ENCODE measurements at places on chromosomes 1 and 21. TPM values are rescaled to one million over a fixed set of nuclear protein-coding genes. Genes with fewer than 3 reads are reported as not detected.

GRCh38 chr1:203034422-203035110 is 8.3 kb downstream of the PPFIA4 start:
- no peak for DNase-seq

GRCh38 chr1:159957824-159958268 is 3.8 kb upstream of the SLAMF9 start:
- no peak for DNase-seq

The SYT14 gene
- total RNA-seq: 14.7 TPM

The FNBP1L gene
- 59.0 TPM for total RNA-seq

GRCh38 chr1:198265073-198265661 is 108.4 kb downstream of the NEK7 start:
- DNase-seq: peak; percentile 19

The FMN2 gene
- total RNA-seq: 35.4 TPM

DNA sequence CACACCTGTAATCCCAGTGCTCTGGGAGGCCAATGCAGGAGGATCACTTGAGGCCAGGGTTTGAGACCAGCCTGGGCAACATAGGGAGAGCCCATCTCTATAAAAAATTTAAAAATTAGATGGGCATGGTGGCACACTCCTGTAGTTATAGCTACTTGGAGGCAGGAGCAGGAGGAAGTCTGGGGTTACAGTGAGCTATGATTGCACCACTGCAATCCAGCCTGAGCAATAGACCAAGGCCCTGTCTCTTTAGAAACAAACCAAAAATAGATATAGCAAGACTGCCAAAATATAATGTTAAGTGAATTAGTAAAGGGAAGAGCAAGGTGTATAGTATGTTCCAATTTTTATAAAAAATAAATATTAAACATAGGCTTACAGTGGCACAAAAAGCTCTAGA is 28.8 kb downstream of the PLEKHO1 start:
- no peak for DNase-seq

DNA sequence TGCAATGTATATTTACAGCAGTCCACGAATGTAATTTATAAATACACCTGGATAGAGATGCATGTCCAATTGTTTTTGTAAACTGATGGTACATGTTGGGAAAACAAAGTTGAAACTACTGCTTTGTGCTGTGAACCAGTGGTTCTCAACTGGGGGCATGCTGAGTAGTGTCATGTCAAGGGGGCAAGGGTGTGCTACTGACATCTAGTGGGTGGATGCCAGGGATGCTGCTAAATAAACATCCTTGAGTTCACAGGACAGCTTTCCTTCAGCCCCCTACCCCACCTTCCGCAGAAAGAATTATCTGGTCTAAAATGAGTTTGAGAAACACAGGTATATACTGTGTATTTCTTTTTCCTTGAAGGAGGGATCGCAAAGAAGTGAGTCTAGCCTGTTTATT is 95.9 kb downstream of the RASAL2 start:
- DNase-seq: peak; percentile 85

GRCh38 chr1:216814576-216815259 is 91.5 kb upstream of the ESRRG start:
- no peak for DNase-seq

The ANGPTL7 gene
- total RNA-seq: not detected

DNA sequence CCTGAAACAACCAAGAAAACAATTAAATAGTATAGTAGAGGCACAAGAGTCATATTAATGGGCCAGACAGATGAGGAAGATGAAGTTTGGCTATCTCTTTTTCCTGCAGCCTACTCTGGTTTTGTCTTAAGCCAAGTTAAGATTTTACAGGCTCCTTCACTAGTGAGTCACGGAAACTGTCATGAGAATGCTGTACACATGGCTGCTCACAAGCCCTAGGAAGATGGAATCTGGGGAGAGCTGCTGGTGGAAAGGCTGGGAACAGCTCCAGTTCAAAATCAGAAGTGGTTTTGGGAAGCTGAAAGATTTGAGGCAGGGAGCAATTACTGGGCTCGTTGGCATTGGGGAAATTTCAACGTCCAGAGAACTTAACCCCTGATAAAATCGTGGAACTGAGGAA is 46.4 kb upstream of the S1PR1 start:
- DNase-seq: no peak

- no peak for DNase-seq
Measured at GRCh38 chr1:41284121-41284520, 42.0 kb upstream of the SCMH1 start.

The C1orf146 gene
- not detected for total RNA-seq

GRCh38 chr1:6745073-6745472 is 40.2 kb upstream of the CAMTA1 start:
- no peak for DNase-seq

- peak; percentile 53 for DNase-seq
Measured at GRCh38 chr1:160257411-160258015, 4.8 kb downstream of the DCAF8 start.

GRCh38 chr1:202438393-202439174 is 90.1 kb downstream of the PPP1R12B start:
- DNase-seq: no peak

- DNase-seq: no peak
Measured at GRCh38 chr1:153483776-153484175, 23.3 kb upstream of the S100A7 start.

The COPA gene
- total RNA-seq: 183 TPM

The AGL gene
- total RNA-seq: 9.3 TPM

DNA sequence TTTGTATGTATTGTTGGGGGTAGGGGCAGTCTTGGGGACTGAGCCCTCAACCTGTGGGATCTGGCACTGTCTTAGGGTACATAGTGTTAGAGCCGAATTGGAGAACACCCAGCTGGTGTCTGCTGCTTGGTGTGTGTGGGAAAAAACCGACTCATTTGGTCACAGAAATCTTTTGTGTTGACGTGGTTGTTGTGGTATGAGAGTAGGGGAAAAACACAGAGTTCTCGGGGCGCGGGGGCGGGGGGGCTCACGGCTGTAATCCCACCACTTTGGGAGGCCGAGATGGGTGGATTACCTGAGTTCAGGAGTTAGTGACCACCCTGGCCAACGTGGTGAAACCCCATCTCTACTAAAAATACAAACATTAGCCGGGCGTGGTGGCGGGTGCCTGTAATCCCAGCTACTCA is 15.3 kb upstream of the SRSF10 start:
- DNase-seq: no peak

DNA sequence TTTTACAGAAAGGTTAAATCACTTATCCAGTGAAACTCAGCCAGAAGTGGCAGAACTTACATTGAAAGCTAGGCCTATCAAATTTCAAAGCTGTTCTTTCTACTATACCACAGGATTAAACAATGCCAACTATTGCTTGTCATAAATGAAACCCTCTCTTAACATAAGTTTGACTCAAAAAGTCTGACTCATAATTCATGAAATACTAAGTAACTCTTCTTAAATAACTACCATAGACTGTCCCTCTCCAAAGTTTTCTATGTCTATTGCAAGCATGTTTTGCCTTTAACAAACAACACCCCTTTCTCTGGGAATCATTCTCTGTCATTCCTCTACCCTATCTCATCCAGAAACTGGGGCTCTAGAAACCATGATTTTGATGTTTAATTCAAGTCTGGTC is 109.5 kb upstream of the UBE2U start:
- no peak for DNase-seq

- no peak for DNase-seq
Measured at GRCh38 chr1:62176597-62177312, 17.9 kb upstream of the L1TD1 start.

DNA sequence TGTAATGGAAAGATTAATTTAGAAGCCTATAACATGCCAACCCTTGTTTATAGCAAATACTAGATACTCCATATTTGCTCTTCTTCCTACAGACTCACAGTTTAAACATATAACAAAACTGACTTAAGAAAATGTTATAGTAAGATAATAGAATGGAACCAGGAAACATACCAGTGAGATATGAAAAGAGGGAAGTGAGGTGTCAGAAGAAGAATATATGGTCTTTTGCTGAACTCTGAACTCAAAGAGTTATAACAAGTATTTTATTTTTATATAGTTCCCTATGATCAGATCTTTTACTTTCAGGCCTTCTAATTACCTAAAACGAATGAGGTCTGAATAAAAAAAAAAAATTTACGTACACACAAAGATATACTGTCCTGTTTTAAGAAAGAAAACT is 20.9 kb downstream of the TMED5 start:
- no peak for DNase-seq

DNA sequence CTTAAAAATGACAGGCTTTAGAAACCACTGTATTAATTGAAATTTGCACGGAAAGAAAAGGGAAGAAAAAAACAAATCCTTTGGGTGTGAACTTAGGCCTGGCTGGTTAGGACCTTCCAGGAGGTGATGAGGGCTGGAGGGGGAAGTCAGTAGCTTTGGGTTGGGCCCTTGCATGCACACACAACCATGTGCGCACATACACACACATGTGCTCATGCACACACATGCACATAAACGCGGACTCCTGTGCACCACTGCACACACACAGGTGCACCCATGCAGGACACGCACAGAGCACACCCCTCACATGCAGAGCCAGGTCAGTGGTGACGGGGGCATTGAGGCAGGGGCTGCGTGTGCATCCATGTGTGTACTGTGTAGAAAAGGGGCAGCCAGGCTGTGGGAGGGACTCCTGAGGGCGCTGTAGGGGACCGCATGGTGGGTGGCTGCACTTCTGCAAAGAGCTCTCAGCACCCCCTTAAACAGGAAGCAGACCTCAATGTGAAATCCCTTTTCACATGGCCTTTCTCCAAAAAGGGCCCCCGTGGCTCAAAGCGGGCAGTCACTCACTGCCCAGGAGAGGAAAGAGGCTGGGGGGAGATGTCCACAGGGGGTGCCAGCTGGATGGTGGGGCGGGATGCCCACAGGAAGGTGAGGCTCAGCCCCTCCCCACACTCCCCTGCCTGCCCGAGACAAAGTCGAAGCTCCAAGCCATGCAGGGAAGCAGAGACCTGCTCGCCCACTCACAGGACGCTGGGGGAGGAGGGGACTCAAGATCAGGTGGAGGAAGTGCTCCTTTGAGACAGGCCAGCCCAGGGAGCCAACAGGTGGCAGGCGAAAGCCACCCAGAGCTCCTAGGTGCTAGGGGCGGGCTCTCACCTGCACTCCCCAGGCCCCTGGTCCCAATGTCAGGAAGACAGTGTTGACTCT is 95.2 kb downstream of the ITPKB start:
- no peak for DNase-seq

DNA sequence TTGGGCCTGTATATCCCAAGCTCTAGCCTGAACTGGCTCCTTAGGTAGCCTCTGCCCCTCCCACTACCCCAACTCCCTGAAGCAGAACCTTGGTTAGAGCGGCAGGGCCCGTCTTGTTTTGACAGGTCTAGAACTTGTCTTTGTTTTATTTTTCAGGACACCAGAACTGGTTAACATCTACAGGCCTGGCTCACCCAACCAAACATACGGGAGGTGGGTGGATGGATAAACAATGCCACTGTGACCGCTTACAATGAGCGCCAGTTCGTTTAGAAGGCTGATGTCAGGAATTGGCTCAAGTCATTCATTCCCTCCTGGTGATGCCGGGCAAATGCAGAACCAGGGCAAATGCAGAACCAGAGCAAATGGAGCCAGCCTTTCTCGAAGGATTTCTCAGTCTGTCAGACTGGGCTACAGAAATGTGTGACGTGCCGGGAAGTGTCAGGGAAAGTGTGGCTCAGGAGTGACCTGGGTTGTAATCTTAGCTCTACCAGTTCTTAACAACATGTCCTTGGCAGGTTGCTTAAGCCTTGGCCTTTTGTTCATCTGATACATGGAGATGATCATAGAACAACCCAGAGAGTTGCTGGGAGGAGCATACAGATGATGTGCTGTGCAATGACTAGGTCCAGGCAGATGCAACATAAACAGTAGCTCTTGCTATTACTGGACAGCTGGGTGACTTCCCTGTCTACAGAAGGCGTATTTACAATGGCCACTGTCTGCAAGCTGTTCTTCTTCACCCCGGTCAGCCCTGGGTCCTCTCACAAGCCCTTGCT is 30.5 kb upstream of the BTG2 start:
- no peak for DNase-seq

DNA sequence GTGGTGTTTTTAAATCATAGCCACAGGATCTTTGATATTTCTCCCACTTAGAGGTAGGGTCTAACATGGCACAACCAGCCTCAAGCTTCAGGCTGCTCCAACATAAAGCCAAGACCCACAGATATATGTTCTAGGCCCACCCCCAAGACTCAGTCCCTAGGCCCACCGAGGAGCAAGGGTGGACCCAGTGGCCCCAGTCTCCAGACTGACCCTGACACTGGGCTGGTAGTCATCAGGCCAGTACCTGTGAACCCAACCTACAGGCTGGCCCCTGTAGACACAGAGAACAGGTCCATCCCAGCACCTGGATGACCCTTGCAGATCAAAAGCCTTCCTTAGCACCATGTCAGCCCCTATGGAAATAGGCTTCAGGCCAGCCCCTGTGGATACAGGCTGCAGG is 60.5 kb downstream of the NEGR1 start:
- DNase-seq: no peak

GRCh38 chr1:153520818-153521476 is 14.8 kb downstream of the S100A6 start:
- no peak for DNase-seq

DNA sequence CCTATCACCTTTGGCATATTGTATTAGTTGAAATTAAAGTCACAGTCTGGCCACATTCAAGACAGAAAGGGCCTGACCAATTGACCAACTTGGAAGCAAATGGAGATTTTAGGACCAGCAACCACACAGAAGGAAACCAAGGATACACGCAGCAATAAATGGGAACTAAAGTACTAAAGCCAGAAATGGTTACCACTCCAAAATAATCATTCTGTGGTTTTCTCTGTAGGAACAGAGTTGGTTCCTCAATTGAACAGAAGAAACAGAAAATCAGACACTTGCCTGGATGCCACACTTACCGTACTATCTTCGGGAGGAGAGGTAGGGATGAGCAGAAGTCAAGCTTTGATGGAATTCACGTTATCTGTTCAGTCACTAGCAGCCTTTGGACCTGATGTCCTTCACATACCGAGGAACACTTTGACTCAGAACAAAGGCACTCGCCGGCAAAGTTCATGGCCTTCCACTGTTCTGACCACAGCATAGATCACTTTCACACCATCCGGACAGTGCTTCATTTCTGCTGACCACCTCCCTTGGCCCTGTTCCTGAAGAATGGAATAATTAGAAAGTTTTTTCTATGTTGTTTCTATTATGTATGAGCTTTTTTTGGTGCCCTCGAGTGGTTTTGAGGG is 96.9 kb downstream of the LPAR3 start:
- DNase-seq: no peak

GRCh38 chr1:209158851-209159250 is 424.7 kb upstream of the CAMK1G start:
- no peak for DNase-seq

Data from SK-MEL-5 (cell line).